ENCODE measurements at places on chromosomes 12 and 14. TPM values are rescaled to one million over a fixed set of nuclear protein-coding genes. Genes with fewer than 3 reads are reported as not detected.

The SLC25A47 gene
- not detected for total RNA-seq

The KRT73 gene
- total RNA-seq = not detected

The ASCL1 gene
- total RNA-seq = 1.7 TPM

The MANSC4 gene
- not detected for total RNA-seq

The SYCP3 gene
- not detected for total RNA-seq

The MYH7 gene
- not detected for total RNA-seq

The ADAMTS20 gene
- total RNA-seq = 0.11 TPM

The PACS2 gene
- 75.9 TPM for total RNA-seq

The YLPM1 gene
- total RNA-seq = 84.7 TPM

The GLT8D2 gene
- 52.0 TPM for total RNA-seq

The P3H3 gene
- 13.6 TPM for total RNA-seq

DNA sequence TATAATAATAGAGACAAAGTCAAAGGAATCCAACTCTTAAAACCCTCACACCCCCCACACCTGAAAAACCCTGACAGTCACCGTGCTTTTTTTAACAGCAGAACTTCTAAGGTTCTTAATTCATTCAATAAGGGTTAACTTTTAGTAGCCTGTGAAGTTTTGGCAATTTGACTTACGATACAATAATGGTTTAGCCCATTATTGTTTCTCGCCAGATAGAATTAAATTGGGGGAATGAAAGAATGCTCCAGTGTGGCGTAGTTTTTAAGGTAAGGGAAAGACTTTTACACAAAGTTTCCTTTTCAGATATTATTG lies 604 bp upstream of the MAGOHB start:
- no peaks in the 10 kb centered on the region for H3K36me3 ChIP-seq
- H3K4me1 ChIP-seq = no peaks in the 10 kb centered on the region
- DNase-seq = no peak
- H3K27ac ChIP-seq = no peak overlapping the region
- peak overlapping the region; percentile 47 for H3K4me3 ChIP-seq

DNA sequence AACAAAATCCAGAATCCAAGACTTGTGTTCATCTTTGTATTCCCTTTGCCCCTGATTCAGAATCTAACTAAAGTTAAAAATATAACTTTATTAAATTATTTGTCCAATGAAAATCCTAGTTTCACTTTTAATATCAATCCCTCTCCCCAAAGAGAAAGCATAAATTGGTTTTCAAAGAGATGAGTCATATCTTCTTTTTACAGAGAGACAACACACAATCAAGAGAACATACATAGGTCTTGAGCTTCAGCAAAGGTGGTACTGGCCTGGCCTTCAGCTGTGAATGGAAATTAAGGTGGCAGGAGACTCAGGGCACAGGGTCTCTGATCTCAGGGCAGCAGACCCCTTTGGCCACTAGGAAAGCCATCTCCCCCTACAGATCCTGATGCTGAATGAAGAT lies 4.3 kb upstream of the ASCL1 start:
- H3K36me3 ChIP-seq = no peaks in the 10 kb centered on the region
- H3K4me1 ChIP-seq = peaks cover 8% of the 10 kb centered on the region
- H3K27me3 ChIP-seq = peaks cover 15% of the 10 kb centered on the region
- H3K27ac ChIP-seq = no peak overlapping the region
- H3K4me3 ChIP-seq = no peak overlapping the region

- DNase-seq = no peak
- H3K27me3 ChIP-seq = no peaks in the 10 kb centered on the region
- no peak overlapping the region for H3K4me3 ChIP-seq
- no peak overlapping the region for H3K27ac ChIP-seq
- no peaks in the 10 kb centered on the region for H3K36me3 ChIP-seq
These were observed 388.1 kb downstream of the CCDC91 start for GRCh38 chr12:28578361-28578760.

DNA sequence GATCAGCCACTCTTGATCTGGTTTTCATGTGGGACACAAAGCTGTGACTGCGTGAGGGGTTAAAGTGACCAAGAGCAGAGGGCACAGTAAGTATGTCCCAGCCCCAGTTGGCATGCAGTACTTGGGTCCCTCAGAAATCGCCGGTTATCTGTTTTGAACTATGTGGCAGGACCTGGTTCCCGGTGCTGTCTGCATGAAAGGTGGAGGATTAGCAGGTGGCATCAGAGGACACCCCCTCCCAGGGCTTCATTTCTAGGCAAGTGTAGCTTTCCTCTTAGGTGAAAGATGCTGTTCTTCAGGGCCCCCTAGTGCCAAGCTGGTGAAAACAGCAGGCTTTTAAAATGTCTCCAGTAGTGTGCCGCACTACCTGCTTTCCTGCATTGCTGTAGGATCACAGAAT lies 57.1 kb downstream of the ATG14 start:
- peaks cover 23% of the 10 kb centered on the region for H3K4me1 ChIP-seq
- peak; percentile 61 for DNase-seq
- H3K36me3 ChIP-seq = peaks cover 4% of the 10 kb centered on the region
- peak overlapping the region; percentile 40 for H3K27ac ChIP-seq
- H3K27me3 ChIP-seq = no peaks in the 10 kb centered on the region
- no peak overlapping the region for H3K4me3 ChIP-seq

DNA sequence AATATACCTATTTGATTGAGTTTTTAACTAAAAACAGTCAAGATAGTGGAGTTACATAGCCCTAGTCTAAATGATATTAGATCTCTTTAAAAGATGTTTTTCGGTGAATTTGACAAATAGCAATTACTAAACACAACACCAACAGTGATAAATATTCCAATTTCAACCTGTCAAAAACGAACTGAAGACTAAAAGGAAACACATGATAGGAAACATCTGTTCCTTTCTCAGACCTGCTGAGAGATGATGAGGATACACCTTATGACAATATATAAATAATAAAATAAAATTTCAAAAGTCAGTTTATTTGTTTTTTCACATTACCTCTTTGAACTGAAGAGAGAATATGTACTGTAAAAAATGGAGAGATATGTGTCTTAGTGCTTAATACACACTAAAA lies 232.7 kb downstream of the RASSF9 start:
- H3K4me1 ChIP-seq = no peaks in the 10 kb centered on the region
- no peaks in the 10 kb centered on the region for H3K27me3 ChIP-seq

DNA sequence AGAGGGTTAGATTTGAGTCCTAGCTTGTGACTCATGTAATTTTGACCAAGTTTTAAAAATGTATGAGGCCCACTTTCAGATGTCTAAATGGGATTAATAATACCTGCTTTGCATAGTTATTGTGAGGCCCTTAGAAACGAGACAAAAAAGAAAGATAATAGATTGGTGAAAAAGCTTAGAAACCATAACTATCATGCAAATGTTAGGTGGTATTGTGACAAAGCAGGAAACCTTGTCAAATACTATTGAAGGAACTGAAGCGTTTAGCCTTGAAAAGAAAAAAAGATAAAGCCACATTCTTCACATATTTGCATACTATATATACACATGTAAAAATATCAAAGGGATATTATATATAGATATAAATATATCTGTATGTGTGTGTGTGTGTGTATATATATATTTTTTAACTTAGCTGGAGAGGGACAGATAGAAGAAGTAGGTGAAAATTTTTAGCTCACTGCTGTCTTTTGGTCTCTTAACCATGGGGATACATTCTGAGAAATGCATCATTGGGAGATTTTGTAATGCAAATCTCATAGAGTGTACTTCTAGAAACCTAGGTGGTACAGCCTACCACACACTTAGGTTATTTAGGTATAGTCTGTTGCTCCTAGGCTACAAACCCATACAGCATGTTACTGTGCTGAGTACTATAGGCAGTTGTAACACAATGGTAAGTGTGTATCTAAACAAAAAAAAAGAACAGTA lies 270.3 kb downstream of the CCDC91 start:
- no peak for DNase-seq
- no peaks in the 10 kb centered on the region for H3K36me3 ChIP-seq
- H3K27me3 ChIP-seq = no peaks in the 10 kb centered on the region

- no peak overlapping the region for H3K27ac ChIP-seq
- no peak overlapping the region for H3K4me3 ChIP-seq
- no peaks in the 10 kb centered on the region for H3K4me1 ChIP-seq
- H3K36me3 ChIP-seq = no peaks in the 10 kb centered on the region
These were observed 41.4 kb upstream of the IGF1 start for GRCh38 chr12:102521662-102522277.

DNA sequence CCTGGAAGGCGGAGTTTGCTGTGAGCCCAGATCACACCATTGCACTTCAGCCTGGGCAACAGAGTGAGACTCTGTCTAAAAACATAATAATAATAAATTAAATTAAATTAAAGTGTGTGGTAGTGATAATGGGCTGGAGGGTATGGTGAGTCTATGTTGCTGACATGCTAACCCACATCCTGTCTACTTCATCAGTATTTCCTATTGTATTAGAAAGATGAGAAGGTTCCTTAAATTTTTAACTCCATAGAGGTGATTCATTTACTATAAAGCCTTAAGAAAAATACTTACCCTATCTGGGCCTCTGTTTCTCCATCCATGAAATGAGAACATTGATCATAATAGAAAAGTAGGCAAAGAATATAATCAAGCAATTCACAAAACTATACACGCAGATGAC lies 280.5 kb downstream of the FBXL14 start:
- H3K27ac ChIP-seq = no peak overlapping the region
- H3K4me3 ChIP-seq = no peak overlapping the region
- peaks cover 4% of the 10 kb centered on the region for H3K4me1 ChIP-seq
- no peak for DNase-seq

DNA sequence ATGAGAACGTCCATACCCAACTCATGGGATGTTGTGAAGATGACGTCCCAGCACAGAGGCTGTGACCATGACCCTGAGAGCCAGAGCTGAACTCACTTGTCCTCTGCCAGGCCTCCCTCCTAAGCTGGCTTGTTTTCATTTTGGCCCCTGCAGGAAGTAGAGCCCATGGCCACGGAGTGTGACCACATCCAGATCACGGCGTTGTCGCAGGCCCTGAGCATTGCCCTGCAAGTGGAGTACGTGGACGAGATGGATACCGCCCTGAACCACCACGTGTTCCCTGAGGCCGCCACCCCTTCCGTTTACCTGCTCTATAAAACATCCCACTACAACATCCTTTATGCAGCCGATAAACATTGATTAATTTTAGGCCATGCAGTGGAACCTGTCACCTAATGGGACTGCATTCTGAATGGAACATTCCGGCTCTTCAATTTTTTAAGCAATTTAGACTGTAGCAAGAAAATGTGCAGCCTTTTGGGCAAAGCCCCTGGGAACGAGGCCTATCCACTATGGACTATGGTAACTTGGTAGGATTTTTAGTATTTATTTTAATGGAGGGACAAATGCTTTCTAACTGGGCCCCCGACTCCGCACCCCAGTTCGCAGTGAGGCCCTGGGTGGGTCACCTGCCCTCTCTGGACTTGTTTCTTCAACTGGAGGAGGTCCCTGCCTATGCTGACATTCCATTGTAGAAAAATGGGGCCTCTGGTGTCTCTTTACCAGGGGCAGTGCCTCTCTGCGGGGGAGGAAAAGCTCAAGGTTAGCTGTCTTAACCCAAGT lies 19.6 kb downstream of the OTUB2 start:
- H3K4me1 ChIP-seq = peaks cover 12% of the 10 kb centered on the region
- no peak overlapping the region for H3K4me3 ChIP-seq
- no peak overlapping the region for H3K27ac ChIP-seq
- H3K27me3 ChIP-seq = no peaks in the 10 kb centered on the region
- no peak for DNase-seq

- no peak overlapping the region for H3K27ac ChIP-seq
- peak; percentile 29 for DNase-seq
- H3K27me3 ChIP-seq = no peaks in the 10 kb centered on the region
These were observed 88.1 kb downstream of the PPP2R5E start for GRCh38 chr14:63454863-63455622.

DNA sequence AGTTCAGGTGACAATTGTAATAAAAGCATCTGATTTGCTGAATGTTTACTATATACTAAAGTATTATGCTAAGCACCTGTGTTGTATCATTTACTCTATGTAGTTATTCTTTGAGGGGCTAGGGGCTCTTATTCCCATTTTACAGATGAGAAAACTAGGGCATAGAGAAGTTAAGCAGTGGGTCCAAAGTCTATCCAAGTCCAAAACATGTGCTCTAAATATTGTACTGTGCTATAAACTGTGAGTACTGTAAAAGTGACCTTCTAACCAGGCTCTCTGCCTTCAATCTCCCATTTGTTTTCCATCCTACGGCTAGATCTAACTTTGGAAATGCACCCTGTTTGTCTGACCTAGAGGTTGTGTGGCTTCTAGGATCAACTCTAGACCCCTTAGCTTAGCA lies 9.0 kb downstream of the ACVR1B start:
- no peaks in the 10 kb centered on the region for H3K27me3 ChIP-seq
- H3K4me1 ChIP-seq = peaks cover 23% of the 10 kb centered on the region
- H3K4me3 ChIP-seq = no peak overlapping the region
- no peak for DNase-seq
- H3K27ac ChIP-seq = no peak overlapping the region
- no peaks in the 10 kb centered on the region for H3K36me3 ChIP-seq

DNA sequence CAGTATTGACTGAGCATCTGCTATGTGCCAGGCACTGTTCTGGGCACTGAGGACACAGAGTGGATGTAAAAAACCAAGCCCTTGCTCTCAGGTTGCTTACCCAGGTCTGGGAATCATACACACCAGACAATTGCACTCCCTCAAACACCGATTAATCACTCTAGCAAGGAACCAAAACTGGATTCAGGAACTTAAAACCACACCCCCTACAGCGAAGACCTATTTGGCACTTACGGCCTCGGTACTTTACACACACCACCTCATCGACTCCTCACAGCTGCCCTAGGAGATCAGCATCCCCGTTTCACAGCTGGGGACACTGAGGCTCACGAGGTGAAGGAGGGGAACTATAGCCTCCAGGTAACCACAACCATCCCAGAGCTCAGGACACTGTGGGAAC lies 1.6 kb downstream of the GLTP start:
- no peak overlapping the region for H3K4me3 ChIP-seq
- peaks cover 40% of the 10 kb centered on the region for H3K4me1 ChIP-seq
- no peak for DNase-seq
- H3K36me3 ChIP-seq = no peaks in the 10 kb centered on the region
- no peak overlapping the region for H3K27ac ChIP-seq

GRCh38 chr14:43249116-43249515 lies 1258.0 kb downstream of the FSCB start:
- H3K27me3 ChIP-seq = no peaks in the 10 kb centered on the region
- no peaks in the 10 kb centered on the region for H3K4me1 ChIP-seq
- H3K27ac ChIP-seq = no peak overlapping the region
- H3K36me3 ChIP-seq = no peaks in the 10 kb centered on the region

DNA sequence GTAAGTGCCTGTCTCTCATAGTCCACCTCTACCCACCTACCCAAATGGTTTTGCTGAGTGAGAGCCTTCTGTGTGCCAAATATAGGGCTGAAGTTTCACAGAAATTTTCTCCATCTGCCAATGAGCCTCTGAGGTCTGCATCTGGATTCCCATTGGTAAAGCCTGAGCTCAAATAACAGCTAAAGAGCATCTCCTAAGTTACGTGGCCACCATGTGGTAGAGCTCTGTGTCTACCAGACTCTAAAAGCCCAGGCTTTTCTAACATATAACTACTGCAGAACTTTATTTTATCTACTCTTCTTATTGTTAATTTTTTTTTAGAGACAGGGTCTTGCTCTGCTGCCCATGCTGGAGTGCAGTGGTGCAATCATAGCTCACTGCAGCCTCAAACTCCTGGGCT lies 16.0 kb downstream of the AMDHD1 start:
- H3K27ac ChIP-seq = no peak overlapping the region
- no peak overlapping the region for H3K4me3 ChIP-seq
- no peaks in the 10 kb centered on the region for H3K4me1 ChIP-seq
- no peaks in the 10 kb centered on the region for H3K27me3 ChIP-seq
- H3K36me3 ChIP-seq = no peaks in the 10 kb centered on the region

GRCh38 chr12:58877243-58877743 lies 43.0 kb downstream of the LRIG3 start:
- H3K27me3 ChIP-seq = no peaks in the 10 kb centered on the region
- no peak overlapping the region for H3K4me3 ChIP-seq
- no peak for DNase-seq
- H3K4me1 ChIP-seq = no peaks in the 10 kb centered on the region
- H3K27ac ChIP-seq = no peak overlapping the region

- no peak overlapping the region for H3K27ac ChIP-seq
- no peaks in the 10 kb centered on the region for H3K4me1 ChIP-seq
- no peak for DNase-seq
- no peak overlapping the region for H3K4me3 ChIP-seq
These were observed 7.5 kb downstream of the TMEM52B start for GRCh38 chr12:10186299-10186698.

Measured in thyroid gland (tissue), 4 donors.